ENCODE measurements at places on chromosomes 5 and 9.

DNA sequence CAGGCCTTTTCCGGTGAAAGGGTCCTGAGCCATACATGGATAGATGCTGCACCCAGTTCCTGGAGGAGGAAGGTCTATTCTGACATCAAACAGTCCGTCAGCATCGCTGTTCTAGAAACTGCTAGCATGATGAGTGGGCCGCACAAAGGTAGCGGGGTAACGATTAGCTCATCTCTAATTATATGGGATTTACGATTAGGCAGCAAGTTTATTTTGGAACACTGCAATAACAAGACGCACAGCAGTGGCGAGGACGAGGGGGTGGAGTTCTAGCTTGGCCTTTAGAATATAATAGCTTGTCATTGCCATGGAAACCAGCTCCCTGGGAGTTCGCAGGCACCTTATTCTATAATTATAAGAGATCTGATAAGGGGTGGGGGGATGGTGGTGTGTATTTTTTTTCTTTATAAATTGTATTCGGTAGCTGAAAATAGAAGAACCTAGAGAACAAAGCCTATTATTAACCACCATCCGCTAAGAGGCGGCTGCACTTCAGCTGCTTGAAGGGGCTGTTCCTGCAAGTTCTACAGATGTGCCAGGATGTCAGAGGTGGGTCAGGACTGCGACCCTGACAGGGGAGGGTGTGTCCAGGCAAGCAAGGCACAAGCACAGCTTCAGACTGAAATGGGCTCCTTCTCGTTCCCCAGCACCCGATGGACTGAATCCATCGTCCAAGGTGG is 311.0 kb downstream of the AGTPBP1 start:
- DNase-seq: no peak

- no peak for DNase-seq
Observed at GRCh38 chr9:117470902-117471301, 56.0 kb upstream of the ASTN2 start.

DNA sequence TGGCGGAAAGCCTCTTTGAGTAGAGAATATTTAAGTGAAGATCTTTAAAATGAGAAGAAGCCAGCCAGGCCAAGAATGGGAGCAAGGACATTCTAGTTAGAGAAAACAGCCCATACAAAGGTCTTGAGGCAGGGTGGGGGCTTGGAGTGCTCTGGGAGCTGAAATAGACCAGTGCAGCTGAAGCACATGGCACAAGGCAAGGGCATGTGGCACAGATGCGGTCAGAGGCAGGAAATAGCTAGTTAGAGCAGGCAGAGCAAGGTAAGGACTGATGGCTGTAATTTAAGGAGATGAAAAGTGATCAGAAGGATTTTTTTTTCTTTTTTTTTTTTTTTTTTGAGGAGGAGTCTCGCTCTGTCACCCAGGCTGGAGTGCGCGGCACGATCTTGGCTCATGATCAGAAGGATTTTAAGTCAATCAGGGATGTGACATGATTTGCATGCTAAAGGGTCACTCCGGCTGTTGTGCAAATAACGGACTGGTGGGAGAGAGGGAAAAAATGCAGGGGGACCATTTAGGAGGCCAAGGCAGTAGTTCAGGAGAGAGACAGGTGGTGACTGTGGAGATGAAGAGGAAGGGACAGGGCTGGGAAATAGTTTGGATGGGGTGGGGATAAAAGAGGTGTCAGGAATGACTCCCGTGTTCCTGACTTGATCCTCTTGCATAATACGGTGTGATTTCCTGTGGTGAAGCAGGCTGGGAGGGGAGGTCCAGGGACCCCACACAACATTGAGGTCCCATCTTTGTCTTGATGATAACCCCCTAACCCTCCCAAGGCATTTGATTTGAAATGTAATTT is 207.6 kb downstream of the HSPA4 start:
- DNase-seq: no peak

GRCh38 chr5:151811593-151812321 is 40.0 kb downstream of the G3BP1 start:
- DNase-seq: no peak

DNA sequence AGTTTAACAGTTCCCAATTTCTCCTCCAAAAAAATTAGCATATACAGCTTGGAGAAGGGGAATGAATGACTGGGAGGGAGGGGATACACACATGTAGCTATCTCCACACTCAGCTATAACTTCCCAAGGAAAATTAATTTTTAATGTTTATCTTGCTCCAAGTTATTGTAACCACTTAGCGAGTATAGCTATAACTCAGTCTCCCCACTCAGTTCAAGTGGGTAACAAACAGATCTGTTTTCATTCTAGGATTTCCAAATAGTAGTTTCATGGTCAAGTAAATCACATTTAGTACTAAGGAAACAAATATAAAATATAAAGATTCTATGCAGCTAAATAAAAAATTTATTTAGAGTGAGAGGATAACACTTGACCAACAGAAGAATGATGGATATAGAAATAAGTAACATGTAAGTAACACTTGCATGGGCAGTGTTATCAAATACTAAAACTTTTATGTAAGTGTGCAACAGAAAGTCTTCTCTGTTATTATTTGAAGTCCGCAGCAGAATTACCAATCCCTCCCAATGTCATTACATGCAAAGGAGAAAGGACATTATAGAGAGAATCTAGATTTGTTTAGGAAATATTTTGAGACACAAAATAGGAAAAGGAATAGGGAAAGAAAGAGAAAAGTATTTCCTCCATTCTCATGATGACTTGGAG is 10.2 kb upstream of the NFIB start:
- no peak for DNase-seq

DNA sequence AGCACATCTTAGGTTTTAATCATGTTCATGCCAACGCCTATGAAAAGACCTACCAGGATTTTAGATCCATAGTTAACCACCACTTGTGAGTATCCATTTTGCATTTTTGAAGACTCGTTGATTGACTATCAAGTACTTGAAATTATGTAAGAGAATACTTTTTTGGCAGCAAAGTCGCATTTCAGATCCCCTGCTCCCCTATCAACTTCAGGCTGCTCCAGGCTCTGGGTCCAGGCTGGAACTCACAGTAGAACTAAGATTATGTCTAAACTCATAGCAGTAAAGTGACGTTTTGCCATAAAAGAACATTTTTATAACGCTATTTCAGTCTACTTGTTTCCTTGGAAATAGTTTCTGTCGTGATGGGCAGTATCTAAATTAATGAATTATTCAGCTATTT is 267.7 kb downstream of the FANCC start:
- DNase-seq: no peak

DNA sequence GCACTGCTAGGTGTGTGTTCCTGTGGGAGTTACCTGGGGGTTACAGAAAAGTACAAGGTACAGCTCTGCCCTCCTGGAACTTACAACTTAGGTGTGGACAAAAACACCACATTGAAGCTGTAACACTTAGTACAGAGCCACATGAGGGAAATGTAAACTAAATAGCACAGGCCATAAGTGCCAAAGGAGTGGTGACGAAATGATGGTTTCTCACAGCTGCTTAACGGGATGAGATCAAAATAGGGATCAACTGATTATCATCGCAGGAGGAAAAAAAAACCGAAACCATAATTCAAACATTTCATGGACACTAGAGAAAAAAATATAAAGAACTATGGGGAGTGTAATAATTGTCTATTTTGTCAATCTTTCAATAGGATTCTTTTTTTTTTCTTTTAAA is 5.9 kb downstream of the LIX1 start:
- DNase-seq: no peak

DNA sequence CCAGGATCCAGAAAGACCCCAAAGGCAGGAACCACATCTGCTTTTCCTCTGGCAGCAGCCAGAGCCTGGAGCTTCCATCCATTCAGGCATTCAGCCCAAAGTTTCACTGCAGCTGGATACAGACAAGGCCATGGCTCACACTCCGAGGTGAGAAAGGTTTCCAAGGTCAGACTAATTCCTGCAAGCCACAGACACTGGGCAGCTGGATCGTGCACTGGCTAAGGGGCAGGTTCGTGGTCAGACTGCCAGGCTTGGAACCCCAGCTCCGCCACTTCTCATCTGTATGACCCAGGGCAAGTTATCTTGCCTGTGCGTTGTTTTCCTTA is 36.9 kb downstream of the SPOCK1 start:
- no peak for DNase-seq

- DNase-seq: no peak
Observed at GRCh38 chr9:30507166-30507565, 1877.3 kb upstream of the ACO1 start.

- DNase-seq: no peak
Observed at GRCh38 chr9:109865521-109865920, 85.5 kb downstream of the PALM2AKAP2 start.

GRCh38 chr9:74887981-74888370 is 255 bp upstream of the TRPM6 start:
- DNase-seq: no peak

GRCh38 chr9:7542693-7543092 is 256.9 kb downstream of the DMAC1 start:
- no peak for DNase-seq

DNA sequence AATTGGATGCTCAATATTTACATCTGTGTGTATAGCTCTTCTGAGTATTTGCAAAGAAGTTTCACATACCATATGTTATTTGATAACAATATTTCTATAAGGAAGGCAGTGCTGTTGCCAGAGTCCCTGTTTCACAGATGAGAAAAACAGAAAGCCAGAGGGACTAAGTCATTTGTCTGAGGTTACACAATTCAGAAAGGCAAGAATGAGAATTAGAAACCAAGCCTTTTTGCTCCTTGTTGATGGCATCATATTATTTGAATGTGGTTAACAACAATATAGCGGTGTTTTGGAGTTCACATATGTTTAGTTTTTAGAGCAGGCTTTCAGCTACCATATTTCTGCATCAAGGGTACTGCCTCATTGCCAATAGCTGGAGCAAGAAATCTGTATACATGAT is 110.9 kb upstream of the PRLR start:
- DNase-seq: no peak

- no peak for DNase-seq
Observed at GRCh38 chr5:143737062-143737461, 74.9 kb upstream of the HMHB1 start.

- DNase-seq: no peak
Observed at GRCh38 chr5:123700624-123701287, 188.8 kb downstream of the CSNK1G3 start.

DNA sequence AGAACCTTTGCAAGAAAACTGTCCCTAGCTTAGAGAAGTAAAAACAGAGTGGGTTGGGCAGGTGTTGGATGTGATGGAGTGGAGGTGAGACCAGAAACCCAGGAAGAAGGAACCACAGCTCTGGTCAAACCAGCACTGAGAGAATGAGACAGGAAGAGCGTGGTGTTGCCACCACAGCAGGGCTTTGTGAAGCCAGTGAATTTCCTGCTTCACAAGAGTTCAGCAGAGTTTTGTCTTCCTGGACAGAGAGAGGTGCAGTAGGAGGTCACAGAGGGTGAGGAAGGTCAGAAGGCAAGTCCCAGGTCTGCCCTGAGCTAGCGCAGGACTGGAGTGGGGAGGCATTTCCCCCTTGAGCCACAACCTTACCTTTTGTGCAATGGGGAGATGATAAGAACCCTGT is 2306.2 kb upstream of the ACO1 start:
- DNase-seq: no peak

- no peak for DNase-seq
Observed at GRCh38 chr5:138029501-138029900, 3.4 kb downstream of the FAM13B start.

- DNase-seq: no peak
Observed at GRCh38 chr5:40410231-40410861, 269.4 kb upstream of the PTGER4 start.

- no peak for DNase-seq
Observed at GRCh38 chr5:43037636-43038495, 2.3 kb downstream of the ANXA2R start.

GRCh38 chr5:170757182-170757601 is 26.3 kb upstream of the GABRP start:
- DNase-seq: no peak

- no peak for DNase-seq
Observed at GRCh38 chr5:159216454-159216853, 7.1 kb upstream of the RNF145 start.

- DNase-seq: no peak
Observed at GRCh38 chr9:98745470-98745869, 36.7 kb upstream of the GABBR2 start.

DNA sequence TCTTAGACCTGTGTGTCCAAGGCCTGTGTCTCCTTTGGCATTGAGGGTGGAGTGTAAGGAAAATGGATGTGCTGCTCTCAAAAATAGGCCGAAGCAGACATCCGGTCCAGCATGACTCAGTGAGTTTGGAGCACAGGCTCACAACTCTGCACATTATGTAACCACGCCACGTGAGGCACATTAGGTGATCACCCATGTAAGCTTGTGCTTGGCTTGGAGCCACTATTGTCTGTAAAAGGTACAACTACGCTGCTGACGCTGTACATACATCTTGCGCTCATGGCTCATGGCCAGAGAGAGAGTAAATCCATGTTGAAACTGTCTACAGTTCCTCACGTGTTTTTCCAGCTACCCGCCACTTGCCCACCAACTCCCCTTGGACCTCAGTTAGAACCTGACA is 177.5 kb downstream of the PDE4D start:
- DNase-seq: no peak

- DNase-seq: no peak
Observed at GRCh38 chr5:1447671-1448361, 2.6 kb upstream of the SLC6A3 start.

- no peak for DNase-seq
Observed at GRCh38 chr9:4639420-4639819, 22.7 kb upstream of the PLPP6 start.

- no peak for DNase-seq
Observed at GRCh38 chr9:136642439-136642921, 20.2 kb upstream of the EGFL7 start.

- DNase-seq: no peak
Observed at GRCh38 chr5:27091858-27092257, 53.5 kb upstream of the CDH9 start.

GRCh38 chr9:128946571-128947276 is 679 bp downstream of the DOLK start:
- no peak for DNase-seq

GRCh38 chr5:142810081-142810480 is 39.9 kb downstream of the ARHGAP26 start:
- no peak for DNase-seq

GRCh38 chr9:70297141-70297540 is 38.4 kb downstream of the SMC5 start:
- DNase-seq: no peak

- DNase-seq: no peak
Observed at GRCh38 chr9:77488439-77489126, 159.5 kb downstream of the GNA14 start.

All from stimulated activated CD8-positive, alpha-beta memory T cell treated with anti-CD3 and anti-CD28 coated beads, Interleukin-15, amount 100 ng/mL, for 24 hours (primary cell).